Brain microvascular endothelial cell (primary cell): ENCODE measurements at places on chromosomes 7 and 10.

- DNase-seq, result no peak
These were observed 10.0 kb downstream of the TLX1 start for GRCh38 chr10:101140950-101141615.

GRCh38 chr7:44104860-44105771, 971 bp downstream of the AEBP1 start:
- peak; percentile 34 for DNase-seq

GRCh38 chr7:25481891-25482290, 253.6 kb upstream of the NPVF start:
- DNase-seq, result no peak

DNA sequence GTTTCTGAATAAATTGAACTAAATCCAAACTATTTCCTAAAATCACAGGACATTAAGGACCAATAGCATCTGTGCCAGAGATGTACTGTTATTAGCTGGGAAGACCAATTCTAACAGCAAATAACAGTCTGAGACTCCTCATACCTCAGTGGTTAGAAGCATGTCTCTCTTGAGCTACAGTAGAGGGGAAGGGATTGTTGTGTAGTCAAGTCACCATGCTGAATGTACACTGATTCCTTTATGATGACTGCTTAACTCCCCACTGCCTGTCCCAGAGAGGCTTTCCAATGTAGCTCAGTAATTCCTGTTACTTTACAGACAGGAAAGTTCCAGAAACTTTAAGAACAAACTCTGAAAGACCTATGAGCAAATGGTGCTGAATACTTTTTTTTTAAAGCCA, 13.9 kb downstream of the MEST start:
- peak; percentile 24 for DNase-seq

- DNase-seq, result no peak
These were observed 181.1 kb upstream of the ASAH2 start for GRCh38 chr10:50432211-50433009.

GRCh38 chr10:124570646-124571045, 109.0 kb downstream of the LHPP start:
- DNase-seq, result no peak

DNA sequence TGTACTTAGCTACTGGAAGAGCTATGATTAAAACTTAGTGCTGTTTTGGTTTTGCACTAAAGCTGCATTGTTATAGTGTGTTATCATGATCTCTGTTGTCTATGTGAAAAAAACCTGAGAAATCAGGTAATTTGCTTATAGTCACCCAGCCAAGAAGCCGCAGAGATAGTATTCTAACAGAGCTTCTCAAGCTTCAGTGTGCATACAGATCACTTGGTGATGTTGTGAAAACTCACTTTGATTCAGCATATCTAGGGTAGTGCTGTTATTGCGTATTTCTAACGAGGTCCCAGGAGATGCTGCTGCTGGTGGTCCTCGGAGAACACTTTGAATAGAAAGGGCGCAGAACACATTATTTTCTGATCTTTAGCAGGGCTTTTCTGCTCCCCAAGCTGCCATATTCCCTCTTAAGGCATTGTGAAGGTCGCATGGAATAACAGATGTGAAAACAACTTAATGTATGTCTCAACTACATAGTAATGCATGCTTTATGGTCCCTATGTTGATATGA, 68.4 kb upstream of the PDCD4 start:
- DNase-seq, result no peak

DNA sequence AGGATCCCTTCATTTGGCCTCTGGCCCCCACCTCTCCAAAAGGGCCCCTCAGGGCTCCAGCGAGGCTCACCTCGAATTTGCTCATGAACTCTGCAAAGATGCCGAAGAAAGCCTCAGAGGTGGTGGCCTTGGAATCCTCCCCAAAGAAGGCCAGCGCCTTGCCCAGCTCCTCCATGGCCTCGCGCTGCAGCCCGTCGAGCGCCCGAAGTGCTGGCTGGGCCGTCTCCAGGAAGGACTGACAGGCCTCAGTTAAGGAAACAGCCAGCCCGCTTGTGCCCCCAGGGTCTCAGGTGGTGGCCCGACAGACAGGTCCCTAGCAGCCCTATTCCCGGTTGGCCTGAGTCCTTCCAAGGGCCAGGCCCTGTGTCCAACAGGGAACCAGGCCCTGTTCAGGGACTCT, 50.2 kb upstream of the DAGLB start:
- no peak for DNase-seq

DNA sequence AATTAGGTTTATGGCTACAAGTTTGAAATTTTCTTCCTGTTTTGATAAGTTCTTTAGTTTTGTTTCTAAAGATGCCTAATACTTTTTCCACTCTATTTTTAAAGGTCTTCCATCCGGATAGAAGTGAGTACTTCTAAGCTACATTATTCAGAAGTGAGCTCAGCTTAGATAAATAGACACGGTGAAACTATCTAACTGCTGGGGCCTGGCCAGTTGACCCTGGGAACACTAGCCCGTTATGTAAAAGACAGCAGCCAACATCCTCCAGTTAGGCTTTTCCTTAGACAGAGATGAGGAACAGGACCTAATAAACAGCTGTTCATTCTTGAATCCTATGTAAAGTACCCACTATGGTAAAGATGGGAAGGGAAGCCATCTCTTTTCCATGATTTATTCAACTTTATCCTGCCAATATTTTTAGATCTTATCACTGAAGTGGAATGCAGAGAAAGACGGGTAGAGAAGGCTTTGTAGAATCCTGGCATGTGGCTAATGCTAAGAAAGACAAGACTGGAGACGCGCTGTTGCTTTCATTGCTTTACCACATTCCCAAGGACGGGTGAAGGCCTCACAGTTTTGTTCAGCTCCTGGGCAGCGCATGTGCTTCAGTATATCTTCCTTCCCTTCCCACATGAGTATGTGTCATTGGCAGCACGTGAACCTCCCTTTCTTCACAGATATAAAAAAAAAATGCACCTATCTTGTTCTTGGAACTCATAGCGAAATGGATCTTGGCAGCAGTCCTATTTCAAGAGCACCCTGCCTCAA, 340.0 kb upstream of the MEOX2 start:
- DNase-seq, result peak; percentile 64

- no peak for DNase-seq
These were observed 232.1 kb upstream of the SEMA3C start for GRCh38 chr7:81150951-81151361.

GRCh38 chr10:22770270-22770669, 55.9 kb upstream of the PIP4K2A start:
- DNase-seq, result no peak

GRCh38 chr7:122438006-122438405, 133.5 kb upstream of the FEZF1 start:
- no peak for DNase-seq

DNA sequence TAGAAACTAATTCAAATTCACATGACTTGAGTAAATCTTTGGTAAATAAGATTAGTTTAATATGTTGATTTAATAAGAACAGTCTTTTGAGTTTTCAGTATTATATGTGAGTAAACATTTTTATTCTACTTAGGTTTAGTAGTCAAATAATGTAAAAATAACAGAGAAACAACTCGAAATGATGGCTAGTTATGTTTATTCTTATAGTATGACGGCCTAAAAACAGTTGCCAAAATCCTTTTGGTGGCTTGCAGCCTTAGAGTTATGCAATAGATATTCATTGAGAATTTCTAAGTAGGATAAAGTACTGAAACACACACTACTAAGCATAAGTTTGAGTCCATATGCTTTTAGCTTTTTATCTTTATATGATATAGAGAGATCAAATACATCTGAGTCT, 184.8 kb downstream of the GNAI1 start:
- DNase-seq, result no peak

GRCh38 chr10:97861924-97862323, 12.3 kb downstream of the GOLGA7B start:
- DNase-seq, result no peak

GRCh38 chr10:67668448-67668847, 27.5 kb downstream of the CTNNA3 start:
- DNase-seq, result peak; percentile 57

GRCh38 chr10:54125098-54125747, 675.8 kb downstream of the PCDH15 start:
- DNase-seq, result no peak

- no peak for DNase-seq
These were observed 85.2 kb upstream of the EGFR start for GRCh38 chr7:54933643-54934042.

DNA sequence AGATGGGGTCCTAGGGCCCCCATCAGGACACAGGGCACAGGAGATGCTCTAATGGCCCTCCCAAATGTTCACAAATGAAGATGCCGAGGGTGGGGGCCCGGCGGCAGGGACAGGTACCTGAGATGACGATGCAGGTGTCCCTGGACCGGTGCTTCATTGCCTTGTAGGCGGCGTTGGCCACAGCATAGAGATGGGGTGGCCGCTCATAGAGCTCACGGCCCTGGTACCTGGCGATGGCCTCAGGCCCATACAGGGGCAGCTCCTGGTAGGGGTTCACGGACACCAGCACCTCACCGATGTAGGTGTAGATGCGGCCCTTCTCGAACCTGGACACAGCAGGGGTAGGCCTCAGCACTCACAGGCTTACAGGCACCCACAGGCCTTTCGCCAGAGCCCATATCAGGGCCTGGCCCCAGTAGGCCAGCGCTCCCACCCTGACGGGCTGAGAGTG, 2.0 kb downstream of the MYO1G start:
- DNase-seq, result no peak

DNA sequence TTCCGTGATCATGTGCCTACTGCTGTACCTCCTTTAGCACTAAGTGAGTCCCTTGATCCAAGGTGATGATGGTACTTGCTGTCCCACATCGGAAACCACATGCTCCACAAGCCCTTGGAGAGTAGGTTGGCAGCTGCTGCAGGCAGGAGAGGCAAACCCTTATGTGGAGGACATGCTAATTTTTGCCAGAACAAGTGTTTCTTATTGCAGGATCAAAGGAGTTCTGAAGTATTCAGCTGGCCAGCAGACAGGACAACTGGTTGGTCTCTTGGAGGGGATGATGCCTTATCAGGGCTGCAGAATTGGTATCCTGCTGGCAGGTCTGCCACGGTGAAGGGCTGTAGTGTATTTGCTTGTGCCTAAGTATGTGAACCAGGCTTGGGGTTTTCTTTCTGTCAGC, 36.8 kb downstream of the NACAD start:
- no peak for DNase-seq

DNA sequence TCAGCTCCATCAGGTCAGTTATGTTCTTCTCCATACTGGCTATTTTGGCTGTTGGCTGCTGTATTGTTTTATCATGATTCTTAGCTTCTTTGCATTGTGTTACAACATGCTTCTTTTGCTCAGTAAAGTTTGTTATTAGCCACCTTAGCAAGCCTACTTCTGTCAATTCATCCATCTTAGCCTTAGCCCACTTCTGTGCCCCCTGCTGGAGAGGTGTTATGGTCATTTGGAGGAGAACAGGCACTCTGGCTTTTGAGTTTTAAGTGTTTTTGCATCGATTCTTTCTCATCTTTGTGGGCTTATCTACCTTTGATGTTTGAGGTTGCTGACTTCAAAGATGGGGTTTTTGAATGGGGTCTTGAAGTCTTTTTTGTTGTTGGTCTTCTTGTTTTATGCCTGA, 204.6 kb upstream of the FOXP2 start:
- DNase-seq, result no peak

GRCh38 chr10:856416-857157, 74.9 kb downstream of the LARP4B start:
- DNase-seq, result no peak

- no peak for DNase-seq
These were observed 203.7 kb downstream of the TSPAN12 start for GRCh38 chr7:120654241-120654640.

GRCh38 chr7:140342727-140343514, 55.4 kb downstream of the SLC37A3 start:
- DNase-seq, result peak; percentile 33

DNA sequence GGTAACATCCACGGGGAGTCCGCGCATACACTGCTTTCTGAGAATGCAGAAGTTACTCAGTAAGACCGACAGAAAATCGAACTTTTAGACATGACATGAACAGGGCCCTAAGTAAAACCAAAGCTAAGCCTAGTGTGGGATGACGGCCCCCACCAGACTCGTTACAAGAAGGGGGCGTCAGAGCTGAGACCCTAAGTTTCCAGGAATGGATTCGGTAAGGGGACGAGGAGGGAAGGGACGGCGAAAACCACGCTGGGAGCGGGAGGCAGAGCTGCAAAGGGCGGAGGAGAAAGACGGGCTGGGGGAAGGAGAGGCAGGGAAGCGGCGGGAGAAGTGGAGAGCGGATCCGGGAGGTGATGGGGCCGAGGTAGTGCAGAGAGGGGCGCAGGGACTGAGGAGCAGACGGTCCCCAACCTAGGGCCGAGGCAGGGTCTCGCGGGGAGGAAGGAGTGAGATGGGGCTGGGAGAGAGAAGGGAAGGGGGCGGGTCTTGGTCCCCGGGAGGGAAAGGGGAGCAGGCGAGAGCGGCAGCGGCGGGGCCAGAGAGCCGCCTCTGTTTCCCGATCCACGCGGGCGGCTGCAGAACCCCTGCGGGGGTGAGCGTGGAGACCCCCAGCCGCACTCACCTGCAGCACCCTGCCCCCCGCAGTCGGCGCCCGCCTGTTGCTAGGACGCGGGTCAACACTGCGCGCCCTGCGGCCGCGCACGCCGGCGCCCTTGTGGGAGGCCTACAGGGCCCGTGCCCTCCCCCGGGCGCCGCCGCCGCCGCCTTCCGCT, 513 bp downstream of the ODAD2 start:
- peak; percentile 19 for DNase-seq

DNA sequence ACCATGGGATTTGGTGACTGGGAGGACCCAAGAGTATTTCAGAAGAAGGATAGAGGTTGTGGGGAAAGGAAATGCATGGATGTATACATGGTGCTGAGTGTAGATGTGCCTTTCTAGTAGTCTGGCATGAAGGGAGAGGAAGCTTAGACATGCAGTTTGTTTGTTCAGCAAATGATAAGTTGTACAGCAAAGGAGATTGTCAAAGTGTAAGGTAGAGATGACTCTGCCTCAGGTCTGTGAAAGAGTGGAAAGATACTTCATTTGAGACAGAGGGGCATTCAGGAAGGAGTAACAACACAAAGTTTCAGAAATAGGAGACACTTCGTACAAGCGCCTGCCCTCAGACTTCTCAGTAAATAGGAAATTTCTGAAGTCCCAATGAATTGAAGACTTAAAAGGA, 152.3 kb downstream of the CELF2 start:
- DNase-seq, result no peak

- DNase-seq, result peak; percentile 23
These were observed 124.0 kb downstream of the TMEM130 start for GRCh38 chr7:98745722-98746318.

DNA sequence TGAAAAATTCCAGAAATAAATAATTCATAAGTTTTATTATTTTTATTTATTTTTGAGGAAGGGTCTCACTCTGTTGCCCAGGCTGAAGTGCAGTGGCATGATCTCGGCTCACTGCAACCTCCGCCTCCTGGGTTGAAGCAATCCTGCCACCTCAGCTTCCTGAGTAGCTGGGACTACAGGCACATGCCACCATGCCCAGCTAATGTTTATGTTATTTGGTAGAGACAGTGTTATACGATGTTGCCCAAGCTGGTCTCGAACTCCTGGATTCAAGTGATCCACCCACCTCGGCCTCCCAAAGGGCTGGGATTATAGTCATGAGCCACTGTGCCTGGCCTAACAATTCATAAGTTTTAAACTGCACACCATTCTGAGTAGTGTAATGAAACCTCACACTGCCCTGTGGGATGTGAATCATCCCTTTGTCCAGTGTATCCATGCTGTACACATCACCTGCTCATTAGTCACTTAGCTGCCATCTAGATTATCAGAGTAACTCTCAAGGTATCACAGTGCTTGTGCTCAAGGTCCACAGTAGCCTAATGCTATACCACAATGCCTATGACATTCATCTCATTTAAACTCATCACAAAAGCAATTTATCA, 17.9 kb downstream of the RTKN2 start:
- DNase-seq, result peak; percentile 79
